Choroid plexus epithelial cell (primary cell): ENCODE measurements at places on chromosomes 4 and X.

DNA sequence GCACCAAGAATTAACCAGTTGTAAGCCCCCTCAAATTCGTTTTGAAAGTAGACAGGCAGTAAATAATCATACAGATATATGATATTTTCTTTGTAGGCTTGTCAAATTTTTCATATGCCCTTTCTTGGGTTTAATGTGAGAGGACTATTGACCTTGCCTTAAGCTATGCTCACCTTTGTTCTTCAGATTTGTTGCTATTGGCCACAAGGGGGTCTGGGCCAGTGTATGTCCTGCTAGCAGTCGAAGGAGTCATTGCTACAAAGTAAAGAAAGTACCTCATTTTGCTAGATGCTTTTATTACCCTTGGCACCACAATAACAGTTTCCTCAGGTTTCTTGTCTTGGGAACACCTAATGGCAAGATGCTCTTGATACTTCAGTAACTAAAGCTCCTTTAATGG lies 51.7 kb downstream of the IGSF1 start:
- no peak for DNase-seq

DNA sequence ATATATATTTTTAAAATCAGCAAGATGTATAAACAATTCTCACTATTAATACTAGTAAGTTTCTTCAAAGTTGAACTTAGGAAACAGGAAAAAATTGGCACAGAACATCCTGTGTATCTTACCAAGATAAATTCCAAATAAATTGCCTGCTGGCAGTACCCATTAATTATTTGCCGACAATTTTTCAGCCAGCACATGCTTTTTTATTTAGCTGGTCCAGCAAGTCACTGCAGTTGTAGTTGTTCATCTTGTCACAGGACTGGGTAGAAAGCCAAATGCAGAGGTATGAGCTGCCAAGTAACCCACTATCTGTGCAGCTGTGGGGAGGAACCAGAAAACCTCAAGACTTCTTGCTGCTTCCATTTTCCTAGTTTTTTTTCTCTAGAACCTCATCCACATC lies 113.4 kb downstream of the PACRGL start:
- no peak for DNase-seq

- no peak for DNase-seq
Measured at GRCh38 chrX:105820247-105820646, 2.1 kb upstream of the NRK start.

DNA sequence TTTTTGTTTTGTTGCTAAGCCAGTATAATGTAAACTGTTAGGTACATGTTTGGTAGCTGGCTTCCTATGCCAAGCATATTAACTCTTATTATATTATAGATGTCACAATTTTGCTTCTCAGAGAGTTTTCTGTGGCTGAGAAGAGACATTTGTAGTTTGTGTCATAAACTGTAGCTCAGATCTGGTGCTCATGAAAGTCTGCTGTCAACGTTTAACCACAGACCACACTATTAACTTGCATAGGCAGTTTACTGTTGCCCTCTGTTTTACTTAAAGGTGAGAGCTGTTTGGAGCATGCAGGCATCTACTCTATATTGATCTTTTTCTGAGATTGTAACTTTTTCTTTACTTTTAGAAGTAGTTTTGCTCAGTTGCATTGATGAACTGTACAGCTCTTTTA lies 166.8 kb downstream of the TLL1 start:
- DNase-seq, result no peak

DNA sequence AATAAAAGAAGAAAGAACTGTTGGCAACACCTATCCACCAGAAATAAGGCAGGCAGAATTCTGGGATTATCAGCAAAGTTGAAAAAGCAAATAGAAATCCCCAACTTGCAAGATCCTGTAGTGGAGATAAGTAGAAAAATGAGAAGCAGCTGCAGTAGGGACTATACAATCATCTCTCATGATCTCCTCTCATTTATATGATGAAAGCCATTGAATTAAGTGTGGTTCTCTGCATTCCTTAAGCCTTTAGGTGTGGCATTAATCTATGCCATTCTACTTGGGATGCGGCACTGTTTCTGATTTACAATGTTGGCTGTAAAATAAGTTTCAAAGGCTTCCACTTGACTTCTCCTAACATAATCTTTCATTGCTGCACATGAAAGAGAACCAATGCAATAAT lies 869.8 kb downstream of the TRAM1L1 start:
- no peak for DNase-seq

GRCh38 chr4:93710101-93710846 lies 118.3 kb upstream of the ATOH1 start:
- DNase-seq, result no peak

GRCh38 chr4:141329174-141329569 lies 108.5 kb downstream of the ZNF330 start:
- DNase-seq, result peak; percentile 76
